ENCODE measurements at places on chromosomes 2 and 18.

- no peak for DNase-seq
These were observed 100.7 kb downstream of the EHBP1 start for GRCh38 chr2:62806231-62806630.

DNA sequence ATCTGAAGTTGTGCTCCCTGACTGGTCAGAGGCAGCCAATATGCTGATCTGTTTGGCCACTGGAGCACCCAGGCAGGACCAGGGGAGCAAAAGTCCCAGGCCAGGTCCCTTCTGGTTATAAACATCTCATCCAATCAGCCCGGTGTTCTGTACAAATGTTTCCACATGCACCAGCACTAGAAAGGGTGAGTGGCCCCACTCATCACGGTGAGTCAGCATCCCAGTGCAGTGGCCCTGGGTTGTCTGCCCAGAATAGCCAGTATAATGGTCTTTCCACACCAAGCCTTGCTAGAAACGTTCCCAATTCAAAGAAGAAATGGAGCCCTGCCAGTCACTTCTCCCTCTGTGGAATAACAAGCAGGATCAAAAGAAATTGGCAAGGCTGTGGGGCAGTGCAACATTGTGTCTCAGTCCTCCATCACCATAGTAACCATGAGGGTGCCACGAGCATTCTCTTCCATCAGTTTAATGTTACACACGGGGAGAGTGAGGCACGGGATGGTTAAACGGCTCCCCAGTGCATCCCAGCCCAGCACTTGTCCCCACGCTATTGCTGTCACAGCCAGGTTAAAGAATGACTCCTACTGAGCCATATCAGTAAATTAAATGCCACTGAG, 174.9 kb downstream of the SEPTIN10 start:
- DNase-seq = peak; percentile 24

- DNase-seq = no peak
These were observed 40.6 kb downstream of the PMS1 start for GRCh38 chr2:189824694-189825396.

- DNase-seq = no peak
These were observed 148.2 kb downstream of the RND3 start for GRCh38 chr2:150339282-150339681.
